Activated T-helper 1 cell treated with Interleukin-2 at 50 U/mL for 16 hours (primary cell): ENCODE measurements at places on chromosomes 2 and 18.

GRCh38 chr2:97745474-97746174 lies 32.2 kb downstream of the ZAP70 start:
- DNase-seq = no peak

DNA sequence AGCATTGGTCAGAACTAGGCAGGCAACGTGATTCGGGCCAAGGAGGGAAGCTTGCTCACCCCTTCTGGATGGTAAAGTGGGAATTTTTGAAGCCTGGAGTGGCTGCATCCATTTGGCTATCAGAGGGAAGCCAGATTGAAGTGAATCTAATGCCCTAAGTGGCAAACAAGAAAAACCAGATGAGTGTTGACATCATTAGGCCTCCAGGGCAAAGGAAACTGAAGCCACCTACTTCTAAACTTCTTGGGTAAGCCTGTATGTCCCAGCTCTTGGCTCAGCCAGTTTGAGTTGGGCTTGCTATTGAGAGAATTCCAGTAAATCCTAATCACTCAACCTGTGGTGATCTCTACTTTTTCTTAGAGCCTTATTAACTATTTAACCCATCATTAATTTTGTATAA lies 20.9 kb downstream of the SOX11 start:
- DNase-seq = no peak

DNA sequence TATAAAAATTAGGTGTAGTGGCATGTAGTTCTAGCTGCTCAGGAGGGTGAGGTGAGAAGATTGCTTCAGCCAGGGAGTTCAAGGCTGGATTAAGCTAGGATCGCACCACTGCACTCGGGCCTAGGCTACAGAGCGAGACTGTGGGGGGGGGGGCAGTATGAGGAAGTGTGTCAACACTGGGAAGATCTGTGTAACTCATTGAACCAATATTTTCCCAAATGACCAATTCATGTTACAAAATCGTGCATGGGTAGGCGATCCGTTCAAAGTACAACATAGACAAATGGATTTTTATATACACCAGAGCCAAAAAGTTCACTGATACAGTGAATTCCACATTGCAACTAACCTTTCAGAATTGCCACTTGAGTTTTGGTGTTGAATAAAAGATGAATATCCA lies 8.1 kb downstream of the SMAD4 start:
- DNase-seq = no peak

DNA sequence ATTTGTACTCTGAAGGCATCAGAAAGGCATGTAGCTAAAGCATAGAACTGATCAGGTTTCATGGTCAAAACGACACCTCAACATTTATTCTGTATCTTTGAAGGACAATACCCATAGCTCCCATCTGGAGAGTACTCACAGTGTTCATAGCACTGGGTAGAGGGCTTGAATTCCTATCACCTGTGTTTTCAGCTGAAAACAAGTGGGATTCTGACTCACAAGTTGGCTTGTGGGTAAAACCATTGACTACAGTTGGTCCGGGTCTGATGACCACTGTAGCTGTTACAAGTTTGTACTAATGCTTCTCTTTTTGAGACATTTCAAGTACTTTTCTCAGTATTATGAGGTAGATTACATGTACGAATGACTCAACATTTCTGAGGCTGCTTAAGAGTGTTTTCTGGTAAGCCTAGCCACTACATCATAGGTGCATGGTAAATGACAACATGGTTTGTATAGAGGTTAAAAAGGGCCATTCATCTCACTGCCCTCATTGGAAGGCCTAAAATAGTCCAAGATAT lies 68.6 kb upstream of the PELI1 start:
- no peak for DNase-seq

- DNase-seq = no peak
These were observed 465.9 kb downstream of the ADCYAP1 start for GRCh38 chr18:1370552-1370951.

DNA sequence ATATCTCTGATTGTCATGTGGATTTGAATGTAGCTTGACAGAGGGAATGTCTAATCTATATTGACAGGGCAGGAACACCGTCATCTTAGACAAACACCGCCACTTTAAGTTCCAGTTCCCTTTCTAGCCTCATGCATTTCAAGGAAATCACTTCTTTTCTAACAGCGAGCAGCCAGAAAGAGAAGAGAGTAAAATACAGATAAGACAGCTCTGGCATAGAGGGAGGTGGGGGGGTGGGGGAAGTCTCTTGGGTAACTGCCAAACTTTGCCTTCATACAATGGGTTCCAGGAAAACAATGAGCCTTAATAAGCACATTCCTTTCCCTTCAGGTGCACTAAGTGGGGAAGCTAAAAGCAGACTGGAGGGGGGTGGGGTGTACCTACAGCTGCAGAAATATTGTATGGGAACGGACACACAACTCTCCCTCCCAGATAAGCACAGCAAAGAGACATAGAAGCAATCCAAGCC lies 37.2 kb downstream of the CASP10 start:
- no peak for DNase-seq

DNA sequence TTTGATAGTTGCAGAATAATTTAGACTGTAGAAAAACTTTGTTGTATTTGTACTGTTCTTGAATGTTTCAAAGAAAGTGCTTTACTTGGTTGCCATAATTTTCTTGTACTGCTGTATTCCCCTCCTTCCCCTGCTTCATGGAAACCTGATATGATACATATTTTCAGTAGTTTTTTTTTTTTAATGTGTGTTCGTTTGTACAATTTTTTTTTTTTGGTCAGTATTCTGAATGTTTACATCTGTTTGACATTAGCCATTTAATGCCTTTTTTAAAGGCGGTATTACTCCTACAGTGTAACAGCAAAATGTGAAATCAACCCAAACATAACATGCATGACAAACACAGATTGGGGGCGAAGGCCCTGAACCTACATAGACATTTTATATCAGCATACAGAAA lies 172.3 kb downstream of the ASXL3 start:
- DNase-seq = no peak

DNA sequence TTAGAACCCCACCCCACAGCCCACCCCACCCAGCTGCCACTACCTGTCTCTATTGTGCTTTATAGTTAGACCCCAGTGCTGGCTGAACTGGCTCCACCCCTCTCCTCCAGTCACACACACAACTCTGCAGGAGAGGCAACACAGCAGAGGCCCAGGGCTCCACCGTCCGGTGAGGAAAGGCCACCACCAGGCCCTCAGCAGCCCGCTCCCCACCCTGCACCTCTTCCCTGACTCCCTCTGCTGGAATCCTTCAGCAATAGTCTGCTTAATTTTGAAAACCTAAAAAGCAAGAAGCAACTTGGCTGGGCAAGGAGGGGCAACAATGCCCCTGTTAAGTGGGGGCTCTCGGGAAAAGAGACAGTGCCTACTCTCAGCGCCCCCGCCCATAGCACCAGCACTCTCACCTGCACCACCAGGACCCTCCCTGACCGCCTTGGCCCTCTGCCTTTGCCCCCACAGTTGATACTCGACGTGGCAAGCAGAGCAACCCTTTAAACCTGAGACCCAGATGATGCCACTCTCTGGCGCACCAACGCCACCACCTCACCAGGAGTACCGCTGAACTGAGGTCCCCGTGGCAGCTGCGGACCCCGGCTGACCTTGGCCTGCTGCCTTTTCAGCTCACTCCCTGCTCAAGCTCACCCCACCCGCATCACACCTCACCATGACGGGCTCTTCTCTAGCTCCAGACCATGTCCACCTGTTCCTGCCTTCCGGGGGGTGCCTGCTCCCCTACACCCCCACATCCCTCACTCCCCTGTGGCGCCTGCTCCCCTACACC lies 45.7 kb downstream of the NDUFA10 start:
- DNase-seq = no peak

DNA sequence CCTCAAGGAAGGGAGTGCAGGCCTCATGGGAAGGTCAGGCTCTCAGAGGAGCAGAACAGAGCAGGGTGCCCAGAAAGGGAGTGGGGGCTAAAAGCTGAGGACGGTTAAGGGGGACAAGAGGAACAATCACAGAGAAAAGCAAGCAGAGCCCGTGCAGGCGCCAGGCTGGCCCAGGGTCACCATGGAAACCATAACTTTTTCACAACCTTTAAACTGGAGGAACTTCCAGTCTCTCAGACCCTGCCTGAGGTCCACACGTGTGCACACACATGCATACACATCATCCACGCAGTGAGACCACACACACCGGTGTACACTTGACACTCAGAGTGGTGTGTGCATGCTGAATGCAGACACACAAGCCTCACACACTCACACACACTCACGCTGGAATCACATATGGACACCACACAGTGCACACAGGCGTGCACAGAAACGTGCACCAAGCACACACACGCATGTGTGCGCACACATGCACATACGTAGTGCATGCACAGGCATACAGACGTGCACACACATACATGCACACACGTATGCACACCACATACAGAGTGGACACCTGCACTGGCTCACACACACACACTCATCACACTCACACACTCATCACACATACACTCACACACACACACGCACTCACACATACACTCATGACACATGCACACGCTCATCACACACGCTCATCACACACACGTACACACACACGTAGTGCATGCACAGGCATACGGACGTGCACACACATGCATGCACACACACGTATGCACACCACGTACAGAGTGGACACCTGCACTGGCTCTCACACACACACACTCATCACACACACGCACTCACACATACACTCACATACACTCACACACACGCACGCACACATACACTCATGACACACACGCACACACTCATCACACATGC lies 37.2 kb upstream of the SNED1 start:
- no peak for DNase-seq

DNA sequence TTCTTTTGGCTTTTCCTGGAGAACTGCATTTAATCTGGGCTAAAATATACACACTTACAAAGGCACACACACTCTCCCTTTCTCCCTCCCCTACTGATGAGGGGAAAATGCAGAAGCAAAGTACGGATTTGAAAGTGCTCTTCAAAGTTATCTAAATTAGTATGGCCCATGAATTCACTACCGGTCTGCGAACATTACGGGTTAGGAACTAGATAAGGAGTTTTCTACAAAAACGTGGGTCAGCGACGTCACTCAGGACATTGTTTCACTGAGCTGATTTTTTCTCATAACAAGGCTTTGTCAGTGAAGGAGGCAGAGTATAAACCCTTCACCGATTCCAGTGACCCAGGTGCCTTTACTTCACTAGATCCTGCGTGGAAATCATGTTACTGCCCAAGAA lies 47.3 kb downstream of the COA5 start:
- no peak for DNase-seq

DNA sequence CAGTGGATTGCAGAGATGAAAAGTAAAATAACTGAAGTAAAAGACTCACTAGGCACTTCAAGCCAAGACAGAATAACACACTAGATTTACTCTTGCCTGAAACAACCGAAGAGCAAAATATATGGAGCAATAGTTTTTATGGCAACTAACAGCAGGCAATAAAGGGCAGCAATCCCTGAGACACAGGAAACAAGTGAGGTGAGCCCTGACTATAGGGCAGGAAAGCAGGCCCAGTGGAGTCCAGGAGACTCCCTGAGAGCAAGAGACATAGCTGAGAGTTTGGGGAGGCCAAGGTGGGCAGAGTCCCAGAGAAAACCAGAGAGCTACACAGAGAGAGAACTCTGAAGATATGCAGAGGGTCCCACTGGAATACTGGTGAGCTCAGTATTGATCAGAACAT lies 18.8 kb downstream of the FARSB start:
- no peak for DNase-seq

DNA sequence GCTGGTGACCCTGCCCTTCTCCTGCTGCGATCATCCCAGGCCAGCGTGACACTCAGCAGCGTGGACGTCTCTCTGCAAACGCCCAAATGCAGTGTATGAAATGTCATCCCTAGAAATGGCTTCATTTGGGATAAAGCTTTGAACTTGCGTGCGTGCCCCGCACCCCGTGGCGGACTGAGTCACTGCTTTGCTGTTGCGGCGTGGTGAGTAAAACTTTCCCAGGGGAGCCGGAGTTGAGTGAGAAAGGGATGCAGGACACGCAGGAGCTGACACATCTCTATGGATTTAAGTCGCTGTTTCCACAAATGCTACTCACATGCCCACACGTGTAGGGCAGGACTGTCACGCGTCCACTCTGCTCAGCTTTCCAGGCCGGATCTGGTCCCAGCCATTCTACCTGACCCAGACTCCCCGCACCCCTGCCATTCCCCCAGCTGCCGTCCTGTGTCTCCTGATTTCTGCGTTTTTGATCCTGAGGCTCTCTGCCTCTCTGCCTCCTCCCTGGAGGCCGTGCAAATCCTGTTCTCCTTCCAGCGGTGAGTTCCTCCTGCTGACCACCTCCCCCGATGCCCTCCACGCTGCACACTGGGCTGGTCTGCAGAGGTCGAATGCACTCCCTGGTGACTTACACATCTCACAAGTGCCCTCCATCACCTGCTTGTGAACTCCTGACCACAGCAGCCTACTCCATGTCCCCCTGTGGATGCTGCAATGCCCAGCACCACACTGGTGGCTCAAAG lies 88.9 kb downstream of the MBP start:
- DNase-seq = no peak

GRCh38 chr2:13524492-13524891 lies 807.8 kb downstream of the TRIB2 start:
- DNase-seq = no peak

GRCh38 chr18:34543356-34543755 lies 166.7 kb upstream of the DTNA start:
- no peak for DNase-seq

DNA sequence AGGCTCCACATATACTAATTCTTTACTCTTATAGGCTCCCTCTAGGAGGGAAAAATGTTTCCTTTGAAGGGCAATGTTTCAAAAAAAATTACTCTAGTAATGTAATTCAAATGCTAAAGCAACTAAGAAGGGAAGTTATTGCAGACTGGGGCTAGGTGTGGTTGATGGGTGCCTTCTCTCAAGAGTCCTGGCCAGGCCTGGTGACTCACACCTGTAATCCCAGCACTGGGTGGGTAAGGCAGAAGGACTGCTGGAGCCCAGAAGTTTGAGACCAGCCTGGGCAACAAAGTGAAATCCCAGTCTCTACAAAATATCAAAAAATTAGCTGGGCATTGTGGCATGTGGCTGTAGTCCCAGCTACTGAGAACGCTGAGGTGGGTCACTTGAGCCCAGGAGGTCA lies 31.2 kb upstream of the CDKL4 start:
- DNase-seq = no peak

DNA sequence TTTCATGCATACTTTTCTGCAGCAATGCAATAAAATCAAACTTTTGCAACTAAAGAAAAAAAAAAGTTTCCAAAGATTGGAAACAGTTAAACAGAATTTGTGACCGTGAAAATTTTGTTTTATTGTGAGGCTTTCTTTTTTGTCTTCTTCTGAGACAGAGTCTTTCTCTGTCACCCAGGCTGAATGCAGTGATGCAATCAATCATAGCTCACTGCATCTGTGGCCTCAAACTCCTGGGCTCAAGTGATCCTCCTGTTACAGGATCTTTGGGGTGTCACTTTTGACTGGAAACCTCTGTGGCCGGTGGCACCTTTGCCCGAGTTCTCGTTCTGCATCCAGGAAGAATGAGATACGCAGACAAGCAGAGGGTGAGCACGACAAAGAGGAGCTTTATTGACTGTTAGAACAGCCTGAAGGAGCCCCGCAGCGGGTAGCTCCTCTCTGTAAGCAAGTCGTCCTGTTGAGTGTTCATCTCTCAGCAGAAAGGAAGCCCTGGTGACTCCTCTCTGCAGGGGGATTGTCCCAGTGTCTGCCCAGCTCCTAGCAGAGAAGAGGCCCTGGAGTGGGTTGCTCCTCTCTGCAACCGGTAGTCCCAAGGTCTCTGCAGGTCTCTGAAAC lies 16.9 kb upstream of the ILKAP start:
- DNase-seq = no peak
